ENCODE measurements at places on chromosomes 7 and 10.
A peak's percentile ranks its signal among the peaks of the same experiment; 100 is the strongest.

DNA sequence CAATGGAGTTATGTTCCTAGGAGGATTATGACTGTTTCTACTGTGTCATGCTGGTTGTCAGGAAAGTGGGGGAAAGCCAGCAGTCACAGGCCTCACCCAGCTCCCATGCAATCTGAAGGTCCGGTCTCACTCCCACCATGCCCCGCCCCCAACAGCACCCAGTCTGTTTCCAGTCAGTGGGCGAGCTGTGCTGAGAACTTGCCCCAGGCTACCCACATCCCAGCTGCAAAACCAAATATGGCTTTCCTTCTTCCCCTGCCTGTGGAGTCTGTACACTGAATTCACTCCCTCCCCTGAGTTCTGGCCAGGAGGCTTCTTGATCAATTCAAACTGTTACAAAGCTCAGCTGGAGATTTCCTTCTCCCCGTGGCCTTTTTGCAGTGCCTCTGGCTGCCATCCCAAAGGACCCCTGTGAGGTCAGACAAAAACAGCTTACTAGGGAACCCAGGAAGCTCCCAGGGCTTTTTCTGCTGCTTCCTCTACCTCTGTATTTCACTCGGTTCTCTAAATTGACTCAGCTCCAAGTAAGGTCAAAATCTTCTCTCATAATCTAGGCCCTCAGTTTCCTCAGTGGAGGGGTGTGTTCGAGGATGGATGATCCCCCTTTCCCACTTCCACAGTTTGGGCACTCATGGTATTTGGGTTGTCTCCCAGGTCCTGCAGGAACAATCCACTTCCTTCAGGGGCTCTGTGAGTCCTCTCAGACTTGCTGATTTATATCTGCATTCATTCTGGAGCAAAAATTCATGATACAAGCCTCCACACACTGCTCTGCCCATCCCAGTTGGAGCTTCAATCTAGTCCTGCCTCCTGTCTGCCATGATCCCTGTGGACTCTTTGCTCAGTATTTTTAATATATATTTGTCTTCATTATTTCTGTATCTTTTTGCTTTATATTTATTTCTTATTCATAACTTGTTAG is 205.5 kb downstream of the SEMA3D start:
- no peak for DNase-seq

GRCh38 chr10:127193125-127193524 is 3.3 kb downstream of the INSYN2A start:
- no peak for DNase-seq

DNA sequence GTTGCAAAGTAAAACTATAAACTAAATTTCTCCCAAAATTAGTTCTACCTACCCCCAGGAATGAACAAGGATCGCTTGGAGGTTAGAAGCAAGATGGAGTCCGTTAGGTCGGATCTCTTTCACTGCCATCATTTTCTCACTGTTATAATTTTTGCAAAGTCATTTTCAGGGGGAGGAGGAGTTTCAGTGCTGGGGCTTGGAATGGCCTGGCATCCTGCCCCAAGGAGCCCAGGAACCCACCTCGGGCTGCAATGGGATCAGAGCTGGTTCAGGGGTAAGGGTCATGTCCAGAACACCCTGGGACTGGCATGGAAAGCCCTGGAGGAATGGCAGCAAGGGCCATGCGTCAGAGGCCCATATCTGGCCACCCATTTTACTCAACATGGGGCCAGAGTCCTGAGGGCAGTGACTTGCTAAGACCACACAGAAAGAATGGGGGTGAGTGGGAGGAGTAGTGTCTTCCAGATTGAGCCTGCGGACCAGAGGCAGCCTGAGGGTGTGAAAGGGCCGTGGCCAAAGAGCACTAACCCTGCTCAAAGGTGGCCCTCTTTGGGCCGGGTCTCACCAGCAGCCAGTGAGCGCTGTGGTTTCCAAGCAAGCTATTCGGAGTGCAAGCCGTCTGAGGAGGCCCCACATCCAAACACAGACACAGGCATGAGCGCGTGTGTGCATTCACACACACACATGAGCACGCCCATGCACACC is 31.8 kb downstream of the GPRIN2 start:
- DNase-seq = no peak

GRCh38 chr7:92244808-92245486 is 767 bp downstream of the KRIT1 start:
- DNase-seq = no peak

DNA sequence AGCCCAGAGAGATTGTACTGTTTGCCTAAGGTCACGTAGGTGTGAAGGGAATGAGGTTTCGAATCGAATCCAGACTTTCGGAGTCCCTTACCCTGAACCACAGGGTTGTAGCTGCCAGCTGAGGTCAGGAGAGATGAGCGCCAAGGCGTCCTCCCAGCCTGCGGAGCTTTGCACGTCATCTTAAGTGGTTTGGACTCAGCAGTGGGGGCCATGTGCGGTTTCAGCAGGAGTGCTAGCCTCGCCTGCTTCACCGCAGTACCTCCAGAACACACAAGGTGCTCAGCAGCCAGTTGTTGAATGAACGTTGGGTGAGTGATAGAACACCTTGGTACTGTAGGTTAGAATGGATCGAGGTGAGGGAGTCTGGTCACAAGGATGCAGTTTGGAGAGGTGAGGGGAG is 74.9 kb upstream of the PPIF start:
- DNase-seq = no peak

GRCh38 chr7:22363756-22364422 is 6.9 kb upstream of the RAPGEF5 start:
- DNase-seq = no peak

DNA sequence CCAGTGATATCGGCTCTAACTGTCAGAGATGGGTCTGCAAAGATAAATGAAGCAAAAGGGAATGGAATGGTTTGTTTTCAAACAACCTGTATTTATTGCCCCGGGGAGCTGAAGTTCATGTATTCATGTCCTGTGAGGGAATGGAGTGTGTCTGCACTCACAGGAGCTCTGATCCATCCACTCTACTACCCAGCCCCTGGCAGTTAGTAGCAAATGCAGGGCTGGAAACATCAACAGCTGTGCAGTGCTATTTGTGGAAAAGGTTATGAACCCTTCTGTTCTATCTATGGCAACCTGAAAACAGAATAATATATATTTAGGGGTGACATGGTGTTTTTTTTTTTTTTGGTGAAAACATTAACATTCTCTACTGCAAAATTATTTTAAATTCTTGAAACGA is 9.8 kb downstream of the AGR2 start:
- no peak for DNase-seq

GRCh38 chr7:30028749-30029635 is 780 bp downstream of the PLEKHA8 start:
- DNase-seq = peak; percentile 48

GRCh38 chr7:27149842-27150567 is 2.4 kb downstream of the HOXA3 start:
- DNase-seq = no peak

- DNase-seq = no peak
Measured at GRCh38 chr7:73921623-73922528, 60.9 kb downstream of the TMEM270 start.

- no peak for DNase-seq
Measured at GRCh38 chr7:20220921-20221547, 3.9 kb upstream of the MACC1 start.

DNA sequence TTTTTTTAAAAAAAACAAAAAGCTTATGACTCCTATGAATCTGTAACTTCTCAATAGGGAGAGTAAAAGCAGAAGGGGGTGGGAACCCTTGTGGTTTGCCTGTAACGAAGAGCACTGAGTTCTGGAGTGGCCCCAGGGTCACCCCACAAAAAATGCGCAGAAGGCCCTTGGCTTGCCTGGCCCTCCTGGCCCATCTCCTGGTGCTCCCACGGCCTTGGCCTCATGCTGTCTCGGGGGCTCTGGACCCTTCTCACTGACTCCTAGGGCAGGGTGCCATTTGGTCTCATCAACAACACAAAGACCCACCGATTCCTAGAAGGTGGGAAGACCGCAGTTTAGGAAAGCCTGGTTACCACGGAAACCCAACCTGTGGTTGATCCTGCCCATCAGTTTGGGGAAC is 40.8 kb downstream of the ZNF467 start:
- DNase-seq = no peak

- DNase-seq = no peak
Measured at GRCh38 chr7:72924386-72924732, 536 bp upstream of the POM121 start.

- no peak for DNase-seq
Measured at GRCh38 chr10:117627561-117627960, 85.0 kb downstream of the EMX2 start.

DNA sequence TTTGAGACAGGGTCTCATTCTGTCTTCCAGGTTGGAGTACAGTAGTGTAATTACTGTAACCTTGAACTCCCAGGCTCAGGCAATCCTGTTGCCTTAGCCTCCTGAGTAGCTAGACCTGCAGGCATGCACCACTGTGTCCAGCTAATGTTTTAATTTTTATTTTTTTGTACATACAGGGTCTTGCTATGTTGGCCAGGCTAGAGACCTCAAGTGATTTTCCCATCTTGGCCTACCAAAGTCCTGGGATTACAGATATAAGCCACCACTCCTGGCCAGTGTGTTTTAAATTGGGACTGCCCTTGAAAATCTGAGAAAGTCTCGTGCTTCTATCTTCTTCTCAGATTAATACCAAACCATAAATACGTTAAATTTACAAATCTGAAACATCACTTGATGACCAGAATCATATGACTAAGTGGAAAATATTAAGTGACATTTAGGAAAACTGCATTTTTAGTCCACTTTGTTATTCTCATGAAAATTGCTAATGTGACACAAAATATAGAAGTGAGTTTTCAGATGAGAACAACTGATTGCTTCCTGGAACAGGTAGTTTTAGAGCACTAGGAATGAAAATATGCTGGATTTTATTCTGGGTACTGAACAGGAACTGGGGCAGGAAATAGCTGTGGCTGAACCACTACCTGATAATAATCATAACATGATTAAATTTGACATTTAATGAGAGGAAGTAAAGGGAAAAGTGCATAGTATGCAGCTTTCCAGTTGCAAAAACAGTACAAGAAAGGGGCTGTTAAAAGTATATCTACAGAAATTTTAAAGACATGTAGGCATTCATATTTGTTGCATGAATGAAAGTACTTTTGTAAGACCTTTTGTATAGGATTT is 4.2 kb downstream of the PHTF2 start:
- DNase-seq = no peak

Data from GM10248 (cell line).